ENCODE measurements at places on chromosomes 4 and X.

- DNase-seq = no peak
Observed at GRCh38 chr4:184280591-184281071, 63.0 kb upstream of the ENPP6 start.

- no peak for DNase-seq
Observed at GRCh38 chrX:71661919-71662318, 5.4 kb upstream of the LOC101059915 start.

GRCh38 chr4:175536852-175537453, 275.1 kb downstream of the GPM6A start:
- no peak for DNase-seq

DNA sequence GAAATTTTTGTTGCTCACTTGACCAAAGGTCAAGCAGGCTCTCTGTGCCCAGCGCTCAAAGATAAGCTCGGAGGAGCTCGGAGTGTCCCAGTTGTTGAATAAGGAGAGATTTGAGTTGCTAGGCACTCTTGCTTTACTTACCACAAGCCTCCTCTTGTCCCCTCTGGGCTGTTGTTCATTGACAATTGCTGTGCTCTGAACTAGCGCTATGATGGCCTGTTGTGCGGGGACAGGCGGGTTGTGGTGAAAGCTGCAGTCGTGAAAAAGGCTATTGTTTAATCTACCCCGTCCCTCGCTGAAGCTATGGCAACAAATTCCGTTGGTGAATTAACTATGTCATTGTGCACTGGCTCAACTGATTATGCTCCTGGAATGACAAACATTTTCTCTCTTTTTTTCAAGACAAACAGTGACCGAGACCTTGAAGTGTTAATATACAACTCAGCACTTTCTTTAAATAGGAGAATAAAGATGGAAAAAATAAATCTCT, 21.0 kb upstream of the POLA1 start:
- DNase-seq = no peak

DNA sequence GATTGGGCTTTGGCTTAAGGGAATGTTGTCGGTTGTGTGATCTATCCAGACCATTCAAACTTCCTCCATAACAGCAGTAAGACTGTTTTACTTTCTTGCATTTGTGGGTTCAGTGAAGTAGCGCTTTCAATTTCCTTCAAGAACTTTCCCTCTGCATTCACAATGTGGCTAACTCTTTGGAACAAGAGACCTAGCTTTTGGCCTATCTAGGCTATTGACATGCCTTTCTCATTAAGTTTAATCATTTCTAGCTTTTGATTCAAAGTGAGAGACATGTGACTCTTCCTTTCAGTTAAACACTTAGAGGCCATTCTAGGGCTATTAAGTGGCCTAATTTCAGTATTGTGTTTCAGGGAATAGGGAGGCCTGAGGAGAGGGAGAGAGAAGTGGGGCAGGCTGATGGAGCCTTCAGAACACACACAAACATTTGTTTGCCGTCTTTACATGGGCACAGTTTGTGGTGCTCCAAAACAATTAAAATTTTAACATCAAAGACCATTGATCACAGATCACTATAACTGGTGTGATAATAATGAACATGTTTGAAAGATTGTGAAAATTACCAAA, 34.1 kb downstream of the ADH5 start:
- no peak for DNase-seq

DNA sequence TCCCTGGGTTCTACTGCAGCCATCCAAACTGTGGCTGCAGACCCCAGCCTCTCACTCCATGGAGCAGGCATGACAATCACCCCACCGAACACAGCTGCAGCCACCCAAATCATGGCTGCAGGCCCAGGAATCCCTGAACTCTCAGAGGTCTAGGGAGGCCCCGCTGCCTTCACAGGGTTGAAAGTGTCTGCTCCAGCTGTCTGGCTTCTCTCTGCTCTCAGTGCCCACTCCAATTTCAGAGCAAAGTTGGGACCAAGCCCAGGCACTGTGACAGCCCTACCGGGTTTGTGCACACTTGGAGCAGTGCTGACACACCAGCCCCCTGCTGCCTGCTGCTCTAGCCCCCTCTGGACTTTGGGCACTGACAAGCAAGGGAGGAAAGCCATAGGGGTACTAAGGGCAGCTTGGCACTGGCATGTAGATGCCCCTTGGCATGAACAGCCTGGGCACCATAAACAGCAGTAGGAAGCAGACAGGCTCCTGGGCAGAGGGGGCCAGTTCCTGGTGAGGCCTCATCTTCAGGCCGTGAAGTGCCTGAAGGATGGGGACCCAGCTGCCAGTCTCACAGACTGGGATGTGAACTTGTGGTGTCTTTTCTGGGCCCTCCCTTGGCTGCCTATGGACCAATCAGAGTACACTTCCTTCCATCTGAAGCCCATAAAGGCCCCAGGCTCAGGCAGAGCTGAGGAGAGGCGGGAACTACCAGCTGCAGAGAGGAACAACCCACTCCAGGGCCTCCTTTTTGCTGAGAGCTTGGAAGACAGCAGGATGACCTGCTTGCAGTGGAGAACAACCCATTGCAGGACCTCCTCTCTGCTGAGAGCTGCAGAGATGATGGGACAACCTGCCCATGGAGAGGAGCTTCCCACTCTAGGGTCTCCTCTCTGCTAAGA, 68.8 kb downstream of the TECRL start:
- no peak for DNase-seq

DNA sequence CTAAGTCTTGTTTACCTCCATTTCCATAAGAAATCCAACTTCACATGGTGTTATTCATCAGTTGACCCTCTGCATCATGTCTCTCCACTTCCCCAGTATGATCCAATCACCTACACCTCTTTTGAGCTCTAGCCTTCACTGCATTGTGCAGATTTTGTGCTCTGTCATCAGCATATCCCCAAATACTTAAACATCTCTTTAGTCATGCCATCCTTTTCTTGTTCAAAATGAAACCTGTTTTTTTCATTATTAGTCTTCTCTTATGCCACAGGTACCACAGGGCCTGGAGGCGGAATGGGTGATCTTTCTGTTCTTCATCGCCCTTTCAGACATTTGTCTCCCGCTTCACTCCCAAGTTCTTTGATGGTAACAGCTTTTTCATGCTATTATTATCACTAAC, 382.7 kb upstream of the GALNTL6 start:
- no peak for DNase-seq

- DNase-seq = peak; percentile 14
Observed at GRCh38 chrX:107450823-107451509, 1.5 kb downstream of the FRMPD3 start.

GRCh38 chr4:122100508-122100907, 51.6 kb upstream of the BLTP1 start:
- DNase-seq = no peak

GRCh38 chr4:44679060-44679459, 840 bp downstream of the GUF1 start:
- no peak for DNase-seq

DNA sequence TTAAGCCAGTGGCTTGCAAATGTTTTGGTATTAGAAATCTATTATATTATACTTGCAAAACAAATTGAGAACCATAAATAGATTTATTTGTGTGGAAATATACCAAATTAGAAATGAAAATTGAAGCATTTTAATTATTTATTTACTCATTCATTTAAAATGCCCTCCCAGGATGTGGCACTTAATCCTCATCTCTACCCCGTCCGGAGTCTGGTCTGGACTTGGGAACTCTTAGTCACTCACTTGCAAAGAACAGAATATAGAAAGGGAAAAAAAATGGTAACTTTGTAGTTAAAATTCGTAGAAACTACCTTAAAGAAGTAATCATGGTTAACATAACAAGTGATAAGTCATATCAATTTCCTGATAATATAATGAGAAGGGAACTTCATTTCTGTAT, 775.9 kb upstream of the INTU start:
- no peak for DNase-seq

DNA sequence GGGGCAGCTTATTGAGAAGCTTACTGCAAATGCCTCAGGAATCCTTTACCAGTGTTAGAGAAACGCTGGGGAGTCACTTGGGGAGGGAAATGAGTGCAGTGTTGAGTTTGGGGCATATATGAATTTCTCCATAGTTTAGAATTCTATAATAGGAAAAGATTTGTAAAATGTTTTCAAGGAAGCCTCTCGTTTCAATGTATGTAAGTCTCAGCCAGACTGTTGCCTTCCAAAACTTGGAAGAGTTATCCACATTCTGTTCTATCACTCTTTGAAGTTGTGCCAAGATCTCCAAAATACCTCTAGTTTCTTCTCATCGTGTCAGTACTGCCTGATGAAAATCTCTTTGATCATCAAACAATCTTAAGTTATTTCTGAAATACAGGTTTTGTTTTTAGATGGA, 565 bp upstream of the LRCH2 start:
- no peak for DNase-seq

DNA sequence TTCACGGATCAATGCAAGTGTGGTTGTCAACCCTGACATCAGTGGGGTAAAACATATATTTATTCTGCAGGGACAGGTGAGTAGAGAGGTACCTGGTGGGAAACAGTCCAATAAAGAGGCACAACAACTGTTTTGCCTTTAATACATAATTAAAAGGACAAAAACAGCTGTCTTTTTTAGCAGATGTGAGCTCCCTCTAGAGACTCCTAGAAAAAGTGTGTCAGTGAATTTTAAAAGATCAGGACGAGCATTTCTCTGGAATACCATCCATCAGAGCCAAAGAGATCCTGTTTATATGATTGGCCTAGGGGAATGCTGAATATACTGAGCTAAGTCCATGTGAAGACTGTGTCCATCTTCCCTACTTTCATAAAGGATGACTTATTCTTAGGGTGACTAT, 58.3 kb downstream of the TMEM144 start:
- no peak for DNase-seq

DNA sequence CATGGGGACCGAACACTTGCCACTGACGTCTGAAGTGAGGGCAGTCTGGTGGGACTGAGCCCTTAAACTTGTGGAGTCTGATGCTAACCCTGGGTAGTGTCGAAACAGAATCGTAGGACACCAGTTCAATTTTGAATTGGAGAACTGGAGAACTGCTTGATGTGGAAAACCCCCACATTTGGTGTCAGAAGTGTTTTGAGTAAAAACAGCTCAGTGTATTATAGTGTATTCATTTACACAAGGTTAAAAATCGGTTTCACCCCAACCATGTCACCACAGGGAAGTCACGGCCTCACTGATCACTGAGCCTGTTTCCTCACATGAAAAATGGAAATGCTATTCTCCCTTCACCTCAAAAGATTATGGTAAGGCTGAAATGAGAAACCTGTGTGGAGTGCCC, 21.9 kb downstream of the PIN4 start:
- DNase-seq = no peak

- DNase-seq = no peak
Observed at GRCh38 chr4:53545942-53546581, 45.2 kb downstream of the LNX1 start.

DNA sequence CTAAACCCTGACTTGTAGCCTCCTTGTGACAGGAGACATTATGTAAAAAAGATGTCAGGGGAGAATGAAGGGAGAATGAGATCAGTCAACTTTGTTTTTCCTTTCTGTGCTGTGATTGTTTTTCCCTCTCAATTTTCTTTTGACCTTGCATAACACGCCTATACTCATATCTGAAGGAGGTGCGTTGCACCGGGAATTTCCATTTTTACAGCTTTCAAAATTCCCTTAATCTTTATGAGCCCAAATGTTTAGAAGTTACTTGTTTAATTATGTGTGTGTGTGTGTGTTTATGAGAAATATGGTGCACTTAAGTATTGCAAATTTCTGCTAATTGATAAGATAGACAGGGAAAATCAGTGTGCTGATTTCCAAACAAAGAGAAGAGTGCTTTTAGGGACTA, 21.6 kb downstream of the SYNPO2 start:
- DNase-seq = no peak

DNA sequence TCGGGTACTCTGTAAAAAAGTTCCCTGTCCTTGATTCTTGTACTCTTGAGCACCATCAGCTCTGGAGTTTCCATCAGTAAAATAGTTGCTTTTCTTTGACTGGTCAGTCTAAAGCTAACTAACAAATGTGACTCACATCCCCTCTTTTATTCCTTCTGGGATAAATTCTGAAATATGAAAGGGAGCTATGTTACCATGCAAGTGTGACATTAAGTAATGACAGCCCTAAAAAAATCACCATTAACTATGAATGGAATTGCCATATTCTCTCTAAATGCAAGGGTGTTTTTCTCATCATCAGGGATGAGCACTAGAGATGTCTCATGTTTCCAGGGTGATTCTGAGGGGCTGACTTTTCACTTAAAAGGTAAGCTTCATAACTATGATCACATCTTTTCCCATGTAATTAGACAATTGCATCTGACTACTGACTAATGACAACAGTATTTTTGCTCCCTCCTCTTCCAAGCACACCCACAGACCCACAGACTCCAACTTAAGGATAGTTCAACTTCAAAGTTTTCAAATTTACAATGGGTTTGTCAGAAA, 26.9 kb upstream of the RASGEF1B start:
- no peak for DNase-seq

GRCh38 chr4:40934676-40935075, 184.9 kb downstream of the NSUN7 start:
- no peak for DNase-seq

GRCh38 chr4:2745981-2746806, 9.9 kb downstream of the TNIP2 start:
- DNase-seq = peak; percentile 79

- DNase-seq = no peak
Observed at GRCh38 chr4:86536151-86536550, 58.0 kb upstream of the PTPN13 start.

GRCh38 chr4:143386812-143387211, 50.1 kb downstream of the GAB1 start:
- no peak for DNase-seq

GRCh38 chrX:116499780-116500179, 37.0 kb upstream of the CT83 start:
- no peak for DNase-seq

GRCh38 chr4:88367826-88368225, 10.8 kb upstream of the HERC6 start:
- DNase-seq = no peak

- no peak for DNase-seq
Observed at GRCh38 chrX:148322906-148323305, 177.5 kb upstream of the AFF2 start.

DNA sequence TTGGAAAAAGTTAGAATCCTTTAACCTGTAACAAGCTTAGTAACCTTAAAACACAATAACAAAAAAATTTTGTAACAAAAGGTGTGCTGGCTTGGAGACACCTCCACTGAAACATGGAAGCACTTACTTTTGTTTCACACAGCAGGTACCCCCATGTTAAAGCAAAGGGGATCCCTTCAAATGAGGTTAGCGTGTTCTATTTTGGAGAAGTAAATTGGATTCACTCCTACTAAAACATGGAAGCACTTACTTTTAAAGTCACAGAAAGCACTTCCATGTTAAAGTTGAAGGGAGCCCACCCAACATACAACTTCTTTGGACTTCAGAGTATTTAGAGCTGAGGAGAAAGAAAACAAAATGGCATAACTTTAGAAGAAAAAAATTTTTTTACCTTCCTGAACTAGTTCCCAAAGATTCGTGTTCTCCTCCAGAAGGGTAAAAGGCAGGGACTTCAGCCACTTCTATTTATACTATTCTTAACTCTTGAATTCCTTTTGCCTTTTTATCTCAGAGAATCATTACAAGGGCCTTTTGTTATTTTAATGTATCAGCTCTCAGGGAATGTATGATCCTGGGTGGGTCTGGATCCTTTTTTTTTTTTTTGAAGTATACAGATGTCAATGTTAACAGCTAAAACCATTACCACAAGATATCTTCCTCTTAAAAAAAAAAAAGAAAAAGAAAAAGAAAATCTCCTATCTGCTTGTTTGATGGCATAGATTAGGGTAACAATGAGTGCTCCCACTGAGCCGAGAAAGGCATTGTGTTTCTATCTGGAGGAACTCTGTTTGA, 11.5 kb downstream of the LARP7 start:
- no peak for DNase-seq

GRCh38 chr4:148680884-148681283, 238.7 kb upstream of the NR3C2 start:
- DNase-seq = no peak

- DNase-seq = no peak
Observed at GRCh38 chrX:40434947-40435346, 145.8 kb upstream of the ATP6AP2 start.

Data from stimulated activated CD8-positive, alpha-beta memory T cell treated with anti-CD3 and anti-CD28 coated beads, Interleukin-12 subunit alpha, Interleukin-12 subunit beta, amount 100 ng/mL, for 4 hours (primary cell).